Adrenal gland (tissue), 19 donors: ENCODE measurements at places on chromosomes 6 and 20. TPM values are rescaled to one million over a fixed set of nuclear protein-coding genes. Genes with fewer than 3 reads are reported as not detected.

The NKX2-4 gene
- not detected for total RNA-seq

The TREML1 gene
- total RNA-seq: 0.28 TPM

The CLIC1 gene
- 219 TPM for total RNA-seq

The MRAP2 gene
- total RNA-seq: 6.3 TPM

The HLA-DQB1 gene
- 18.2 TPM for total RNA-seq

The RAET1G gene
- 9.1 TPM for total RNA-seq

The BPIFA3 gene
- total RNA-seq: not detected

The UST gene
- 16.2 TPM for total RNA-seq

The COL10A1 gene
- not detected for total RNA-seq

The NKAIN2 gene
- 0.14 TPM for total RNA-seq

The AKAP12 gene
- total RNA-seq: 26.7 TPM

The WFDC12 gene
- total RNA-seq: not detected

The PCNA gene
- 46.3 TPM for total RNA-seq

The GHRH gene
- total RNA-seq: not detected

The CUL7 gene
- 23.6 TPM for total RNA-seq

The NHLRC1 gene
- 3.2 TPM for total RNA-seq

The MED20 gene
- total RNA-seq: 8.2 TPM

The BPI gene
- 0.41 TPM for total RNA-seq

The ARHGAP40 gene
- total RNA-seq: not detected

The PBOV1 gene
- not detected for total RNA-seq

The L3MBTL1 gene
- 21.5 TPM for total RNA-seq

The TNNC2 gene
- total RNA-seq: 4.3 TPM

The OXT gene
- not detected for total RNA-seq

The AVP gene
- not detected for total RNA-seq

The CENPQ gene
- total RNA-seq: 3.9 TPM

The LY86 gene
- total RNA-seq: 6.1 TPM

The F13A1 gene
- 461 TPM for total RNA-seq

The CDH22 gene
- 2.9 TPM for total RNA-seq

The TGM2 gene
- total RNA-seq: 90.5 TPM

The SYCP2L gene
- total RNA-seq: not detected

The RSPO4 gene
- not detected for total RNA-seq

The RBM12 gene
- total RNA-seq: 91.3 TPM

The TFEB gene
- 14.9 TPM for total RNA-seq

The MEP1A gene
- not detected for total RNA-seq
